DMS 273 treated with DMSO at 0.1 percent for 48 hours (cell line): ENCODE measurements at places on chromosomes 2 and 18.
A peak's percentile ranks its signal among the peaks of the same experiment; 100 is the strongest.

- DNase-seq, result no peak
Observed at GRCh38 chr18:67421651-67422050, 94.9 kb downstream of the DSEL start.

- peak; percentile 64 for DNase-seq
Observed at GRCh38 chr2:237540823-237541222, 25.6 kb upstream of the PRLH start.

GRCh38 chr2:71901466-71901865 is 246.2 kb downstream of the CYP26B1 start:
- no peak for DNase-seq

- no peak for DNase-seq
Observed at GRCh38 chr2:57084697-57085281, 901.0 kb downstream of the CCDC85A start.

DNA sequence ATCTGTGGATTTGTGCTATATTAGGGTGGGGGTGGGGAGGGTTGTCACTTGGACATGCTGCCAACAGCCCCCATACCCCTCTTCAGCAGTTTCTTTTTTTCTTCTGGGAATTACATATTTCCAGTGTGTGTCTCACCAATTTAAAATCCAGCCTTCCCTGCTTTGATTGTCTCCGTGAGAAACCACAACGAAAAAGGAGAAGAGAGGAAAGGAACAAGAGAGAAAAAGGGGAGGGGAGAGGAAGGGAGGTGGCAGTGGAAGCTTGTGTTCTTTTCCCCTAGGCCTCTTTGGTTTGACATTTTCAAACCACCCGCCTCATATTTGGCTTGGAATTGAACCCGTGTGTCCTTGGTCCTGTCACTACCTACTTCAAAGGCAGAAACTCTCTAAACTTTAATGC is 860 bp downstream of the CTNNA2 start:
- DNase-seq, result no peak

DNA sequence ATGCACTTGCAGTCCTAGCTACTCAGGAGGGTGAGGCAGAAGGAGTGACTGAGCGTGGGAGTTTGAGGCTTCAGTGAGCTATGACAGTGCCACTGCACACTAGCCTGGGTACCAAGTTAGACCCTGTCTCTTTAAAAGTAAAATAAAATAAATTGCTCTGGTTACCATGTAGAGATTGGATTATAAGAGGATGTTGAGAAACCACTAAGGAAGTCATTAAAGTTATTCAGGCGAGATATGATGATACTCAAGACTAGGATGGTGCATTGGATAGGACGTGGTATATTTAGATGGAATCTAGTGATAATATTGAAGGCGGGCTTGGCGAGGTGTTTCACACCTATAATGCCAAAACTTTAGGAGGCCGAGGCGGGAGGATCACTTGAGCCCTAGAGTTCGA is 50.6 kb downstream of the BMPR2 start:
- no peak for DNase-seq

DNA sequence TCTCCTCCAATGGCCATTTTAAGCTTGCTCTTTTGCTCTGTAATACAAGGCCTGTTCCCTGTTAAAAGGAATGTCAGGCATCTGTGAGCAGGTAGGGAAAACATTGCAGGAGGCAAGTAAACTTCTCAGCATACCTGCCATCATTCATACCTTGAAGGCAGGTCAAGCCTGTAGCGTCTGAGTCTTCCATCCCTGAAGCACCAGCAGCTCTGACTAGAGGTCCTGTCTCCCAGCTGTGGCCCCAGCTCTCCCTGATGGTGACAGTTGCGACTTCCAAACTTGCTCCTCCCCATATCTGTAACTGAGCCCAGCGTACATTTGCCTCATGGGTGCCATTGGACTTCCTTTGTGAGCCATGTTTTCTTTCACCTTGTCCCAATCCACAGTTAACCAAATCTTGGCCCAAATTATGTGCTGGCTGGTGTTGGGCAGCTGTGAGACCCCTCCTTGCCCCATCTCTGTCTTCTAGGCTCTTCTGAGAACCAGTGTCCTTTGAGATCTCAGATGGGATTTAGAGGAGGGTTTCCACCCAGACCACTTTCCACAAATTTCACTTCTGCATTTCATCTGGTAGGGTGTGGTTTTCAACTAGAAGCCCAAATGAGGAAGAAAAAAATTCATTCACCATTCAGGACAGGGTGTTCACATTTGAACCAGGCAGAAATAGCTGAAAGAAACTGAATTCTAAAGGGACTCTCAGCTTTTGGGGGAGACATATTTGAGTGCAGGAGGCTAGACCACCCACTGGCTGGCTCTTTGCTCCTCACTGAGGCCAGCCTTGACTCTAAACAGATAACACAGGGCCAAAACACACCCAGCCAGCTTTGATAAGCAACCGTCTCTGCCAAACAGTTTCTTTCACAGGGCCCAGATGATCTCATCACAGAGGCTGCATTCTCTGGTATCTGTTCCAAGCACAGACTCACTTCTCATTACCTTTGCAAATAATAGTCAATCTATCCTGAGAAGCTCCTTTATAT is 66.4 kb upstream of the MSH2 start:
- no peak for DNase-seq

- no peak for DNase-seq
Observed at GRCh38 chr2:17543131-17543660, 2.7 kb downstream of the VSNL1 start.

DNA sequence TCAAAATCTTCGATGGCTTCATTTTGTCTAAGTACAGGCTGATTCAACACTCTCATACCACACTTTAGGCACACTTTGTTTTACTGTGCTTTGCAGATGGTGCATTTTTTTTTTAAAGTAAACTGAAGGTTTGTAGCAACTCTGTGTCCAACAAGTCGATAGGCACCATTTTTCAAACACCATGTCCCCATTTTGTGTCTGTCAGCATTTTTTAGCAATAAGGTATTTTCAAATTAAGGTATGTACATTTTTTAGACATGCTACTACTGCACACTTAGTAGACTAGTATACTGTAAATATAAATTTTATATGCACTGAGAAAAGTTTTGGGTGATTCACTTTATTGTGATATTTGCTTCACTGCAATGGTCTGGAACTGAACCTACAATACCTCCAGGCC is 44.4 kb downstream of the ORC4 start:
- no peak for DNase-seq

GRCh38 chr18:45727068-45727467 is 3.1 kb downstream of the SLC14A1 start:
- DNase-seq, result no peak

- no peak for DNase-seq
Observed at GRCh38 chr18:28767727-28768211, 590.8 kb upstream of the CDH2 start.

GRCh38 chr18:54774981-54775665 is 53.2 kb upstream of the RAB27B start:
- DNase-seq, result no peak

DNA sequence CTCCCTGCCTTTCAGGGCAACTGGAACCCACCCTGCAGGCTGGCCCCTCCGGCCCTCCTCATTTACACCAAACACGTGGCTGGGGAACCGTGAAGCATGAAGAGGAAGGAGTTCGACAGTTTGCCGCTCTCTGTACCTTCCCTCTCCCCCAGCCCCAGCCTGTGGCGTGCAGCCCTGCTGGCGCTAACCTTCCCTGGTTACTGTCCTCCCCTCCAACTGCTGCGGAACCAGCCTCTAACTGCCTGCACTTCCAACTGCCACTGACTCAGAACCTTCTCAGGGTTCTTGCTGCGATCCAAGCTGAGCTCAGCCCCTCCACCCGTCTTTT is 19.2 kb upstream of the GNAL start:
- DNase-seq, result no peak
